D721Med (cell line): ENCODE measurements at places on chromosomes 11 and 22.
A peak's percentile ranks its signal among the peaks of the same experiment; 100 is the strongest.

- no peak for DNase-seq
These were observed 14.1 kb downstream of the IL10RA start for GRCh38 chr11:118000067-118000849.

- DNase-seq: no peak
These were observed at the start of gene RAB38 for GRCh38 chr11:88174709-88175568. Gene RAB38, minus strand, starts transcription at chr11:88175443. Its CDS starts 59 bp downstream, at chr11:88175384.

DNA sequence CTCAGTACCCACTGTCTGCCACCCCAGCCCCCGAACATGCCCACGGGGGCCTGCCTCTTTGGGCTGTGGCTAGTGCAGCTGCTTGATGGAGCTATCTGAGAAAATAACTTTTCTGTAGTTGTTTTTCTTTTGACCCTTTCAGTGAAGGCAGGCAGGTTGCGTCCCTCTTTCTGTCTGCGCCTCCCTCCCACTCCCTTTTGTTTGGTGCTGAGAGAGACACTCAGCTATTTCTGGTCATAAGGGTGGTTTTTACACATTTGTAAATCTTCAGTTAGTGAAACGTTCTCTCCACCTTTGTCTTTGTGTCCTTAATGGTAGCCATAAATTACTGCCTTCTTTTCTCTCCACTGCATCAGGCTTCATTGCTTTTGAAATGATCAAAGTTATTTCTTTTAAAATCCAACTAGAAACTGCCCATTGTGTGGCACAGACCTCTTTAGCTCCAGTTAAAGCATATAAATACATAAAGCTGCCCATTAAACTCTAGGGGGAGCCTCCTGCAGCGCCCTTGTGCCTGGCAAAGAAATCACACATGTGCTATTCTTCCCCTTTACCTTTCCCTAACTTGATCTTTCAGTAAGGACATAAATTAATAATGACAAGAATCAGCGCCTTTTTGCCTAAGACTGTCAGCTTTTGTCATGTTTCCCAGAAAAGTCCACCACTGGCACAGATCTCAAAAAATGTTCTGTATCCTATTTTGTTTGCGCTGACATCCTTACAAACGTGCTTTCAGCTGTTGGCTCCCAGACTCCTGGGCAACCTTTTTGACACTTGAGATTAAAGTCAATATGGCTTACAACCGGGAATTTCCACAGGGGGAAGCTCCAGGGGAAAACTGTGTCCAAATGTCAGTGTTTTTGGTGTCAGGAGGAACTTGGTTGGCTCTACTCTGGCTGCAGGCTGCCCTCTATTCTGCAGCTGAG is 1.7 kb upstream of the SCUBE2 start:
- DNase-seq: no peak

GRCh38 chr11:32161293-32161692 is 70.4 kb downstream of the RCN1 start:
- DNase-seq: no peak

GRCh38 chr22:38412435-38413084 is 42.4 kb downstream of the KCNJ4 start:
- DNase-seq: no peak

DNA sequence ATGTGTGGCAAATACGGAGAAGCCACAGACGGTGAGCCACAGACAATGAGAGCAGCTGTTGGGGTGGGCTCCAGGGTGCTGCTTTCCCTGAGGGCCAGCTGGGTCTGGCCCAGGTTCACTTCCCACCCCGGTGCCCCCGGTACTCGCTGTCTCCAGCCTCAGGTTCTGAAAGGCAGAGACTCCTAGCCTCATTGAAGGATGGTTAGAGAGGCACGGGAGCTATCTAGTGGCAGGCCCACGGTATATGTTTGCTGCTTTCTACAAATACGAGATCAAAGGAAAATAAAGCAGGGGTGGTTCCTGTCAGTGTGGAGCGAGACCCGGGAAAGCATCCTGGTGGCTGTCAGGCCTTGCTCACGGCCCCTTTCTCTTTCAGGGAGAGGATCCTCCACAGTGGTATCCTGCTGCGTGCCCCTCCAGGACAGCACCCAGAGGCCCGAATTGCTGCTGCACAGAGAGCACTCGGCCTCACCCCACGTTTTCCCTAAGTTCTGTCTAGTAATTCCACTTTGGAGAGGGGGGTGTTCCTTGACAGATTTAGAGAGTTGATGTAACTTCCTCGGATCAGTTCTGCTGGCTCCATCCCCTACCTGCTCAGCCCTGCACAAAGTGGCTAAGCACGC is 3.0 kb downstream of the TMEM80 start:
- DNase-seq: no peak

DNA sequence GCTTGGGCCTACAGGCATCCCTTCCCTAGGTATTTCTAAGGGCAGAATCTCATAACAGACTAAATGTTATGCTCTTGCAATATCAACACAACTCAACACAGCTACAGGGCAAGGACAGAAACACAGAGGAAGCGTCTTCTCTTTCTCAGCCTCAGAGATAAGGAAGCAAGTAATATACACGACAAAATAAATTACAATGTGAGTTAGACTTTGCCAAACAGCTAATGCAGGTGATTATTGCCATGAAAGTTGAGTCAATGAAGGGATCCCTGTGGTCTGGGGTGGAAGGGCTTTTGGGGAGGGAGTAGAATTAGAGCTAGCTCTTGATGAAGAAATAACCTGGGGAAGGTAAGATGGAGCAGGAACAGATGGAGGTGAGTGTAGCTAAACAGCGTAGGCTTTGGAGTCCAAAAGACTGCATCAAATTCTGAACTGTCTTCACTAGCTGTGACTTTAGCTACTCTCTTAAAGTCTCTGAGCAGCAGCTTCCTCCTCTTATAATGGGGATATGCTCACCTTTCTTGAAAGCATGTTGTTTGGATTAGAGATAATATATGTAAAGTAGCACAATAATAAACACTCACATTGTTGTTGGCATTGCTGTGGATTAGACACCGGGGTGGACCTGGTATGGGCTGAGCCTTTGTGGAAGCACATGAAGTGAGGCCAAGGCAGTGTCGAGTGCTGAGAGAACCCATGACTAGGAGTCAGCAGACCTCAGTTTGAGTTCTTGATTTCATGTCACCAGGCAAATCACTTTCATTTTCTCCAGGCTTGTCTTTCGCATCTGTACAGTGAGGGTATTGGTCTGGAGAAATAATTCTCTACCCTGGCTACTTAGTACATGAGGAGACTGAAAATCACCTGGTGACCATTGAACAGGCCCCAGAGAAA is 41.0 kb upstream of the AQP11 start:
- DNase-seq: no peak

- DNase-seq: no peak
These were observed 657 bp downstream of the ELMOD1 start for GRCh38 chr11:107591378-107592230.

GRCh38 chr11:67273260-67273990 is 7.2 kb downstream of the GRK2 start:
- no peak for DNase-seq

- no peak for DNase-seq
These were observed 69.7 kb upstream of the CDON start for GRCh38 chr11:126132319-126132718.

DNA sequence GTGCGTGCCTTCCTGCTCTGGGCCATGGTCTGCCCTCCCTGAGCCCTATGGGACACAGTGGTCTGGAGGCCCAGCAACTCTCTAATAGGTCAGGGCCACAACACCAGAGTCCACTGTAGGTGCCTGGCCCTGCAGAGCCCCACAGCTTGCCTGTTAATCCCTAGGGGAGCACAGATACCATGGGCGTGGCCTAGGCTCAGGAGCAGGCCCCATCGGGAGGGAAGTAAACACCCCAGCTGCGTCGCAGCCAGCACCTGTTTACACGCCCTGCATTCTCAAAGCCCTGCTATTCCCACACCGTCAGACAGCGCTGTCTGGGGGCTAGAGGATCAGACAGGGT is 2.5 kb downstream of the KCTD17 start:
- peak; percentile 55 for DNase-seq

- DNase-seq: no peak
These were observed 946.9 kb downstream of the BRD1 start for GRCh38 chr22:48880749-48881148.
